ENCODE measurements at places on chromosomes 6 and 20. TPM values are rescaled to one million over a fixed set of nuclear protein-coding genes. Genes with fewer than 3 reads are reported as not detected.

Gene ATG5
- 25.2 TPM for total RNA-seq

Gene FOXS1
- total RNA-seq: 0.32 TPM

Gene CD24
- total RNA-seq: 243 TPM

Gene ENPP5
- total RNA-seq: not detected

Gene RAMACL
- 0.10 TPM for total RNA-seq

Gene HLA-DMB
- total RNA-seq: 1.7 TPM

Gene PPP1R16B
- 0.08 TPM for total RNA-seq

Gene CLVS2
- 0.17 TPM for total RNA-seq

Gene CALHM5
- 0.03 TPM for total RNA-seq

Gene SCRT2
- not detected for total RNA-seq

Gene RGS17
- 6.3 TPM for total RNA-seq

Gene ENPP1
- 1.6 TPM for total RNA-seq

Gene PROKR2
- not detected for total RNA-seq

Gene IRF4
- total RNA-seq: 0.25 TPM

Gene KIF13A
- total RNA-seq: 17.5 TPM

Gene CDSN
- not detected for total RNA-seq

Gene DLL1
- 0.33 TPM for total RNA-seq

Gene RHAG
- total RNA-seq: not detected

Gene PRSS16
- total RNA-seq: 3.3 TPM

Gene LY86
- total RNA-seq: not detected

Gene DDO
- total RNA-seq: 0.16 TPM

Gene CLIC5
- total RNA-seq: not detected

Gene CCM2L
- 0.68 TPM for total RNA-seq

Gene PBOV1
- not detected for total RNA-seq

Gene FNDC1
- 0.08 TPM for total RNA-seq

Gene ADTRP
- total RNA-seq: 0.56 TPM

Gene HMGCLL1
- total RNA-seq: 0.08 TPM

Gene FLRT3
- 1.9 TPM for total RNA-seq

Gene MRAP2
- total RNA-seq: 1.8 TPM

Gene VIP
- not detected for total RNA-seq

Gene PRL
- total RNA-seq: not detected

Gene FANCE
- total RNA-seq: 3.4 TPM

Gene BMP7
- 1.1 TPM for total RNA-seq

Gene TFAP2B
- not detected for total RNA-seq

Gene RWDD2A
- 1.4 TPM for total RNA-seq

Gene IL17A
- total RNA-seq: not detected

Gene FGD2
- not detected for total RNA-seq

Gene PLCB1
- total RNA-seq: 1.2 TPM

Gene ARMC12
- 0.62 TPM for total RNA-seq
